ENCODE measurements at places on chromosomes 2 and 18. TPM values are rescaled to one million over a fixed set of nuclear protein-coding genes. Genes with fewer than 3 reads are reported as not detected.

DNA sequence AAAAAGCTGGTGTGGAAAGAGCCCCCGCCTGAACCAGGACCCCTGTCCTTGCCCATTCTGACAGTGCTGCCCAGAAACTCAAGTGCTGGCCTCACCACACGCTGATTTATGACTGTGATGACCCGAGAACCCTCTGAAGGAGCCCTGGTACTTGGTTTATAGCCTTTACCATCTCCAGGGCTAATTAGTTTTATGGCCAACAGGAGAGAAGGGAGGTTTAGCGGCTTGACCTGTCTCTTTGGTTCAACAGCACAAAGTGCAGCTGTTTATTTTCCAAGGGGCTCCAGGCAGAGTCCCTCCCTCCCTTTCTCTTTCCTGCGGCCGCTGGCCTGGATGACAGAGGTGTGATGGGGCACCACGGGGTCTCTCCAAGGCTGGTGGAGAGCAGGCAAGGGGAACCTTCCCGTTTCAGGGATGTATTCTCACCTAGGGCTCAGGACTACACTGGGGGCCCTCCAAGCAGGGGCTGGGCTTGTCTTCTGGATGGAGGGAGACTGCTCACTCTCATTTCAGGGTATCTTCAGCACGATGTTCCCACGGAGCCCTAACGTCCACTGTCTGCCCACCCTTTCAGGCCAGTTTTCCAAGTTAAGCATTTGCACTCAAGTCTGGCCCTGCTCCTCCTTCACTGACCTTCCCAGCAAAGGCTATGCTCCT is 174.2 kb upstream of the GLI2 start:
- peaks cover 36% of the 10 kb centered on the region for H3K4me1 ChIP-seq
- DNase-seq, result no peak
- H3K36me3 ChIP-seq, result no peaks in the 10 kb centered on the region
- no peaks in the 10 kb centered on the region for H3K27me3 ChIP-seq

DNA sequence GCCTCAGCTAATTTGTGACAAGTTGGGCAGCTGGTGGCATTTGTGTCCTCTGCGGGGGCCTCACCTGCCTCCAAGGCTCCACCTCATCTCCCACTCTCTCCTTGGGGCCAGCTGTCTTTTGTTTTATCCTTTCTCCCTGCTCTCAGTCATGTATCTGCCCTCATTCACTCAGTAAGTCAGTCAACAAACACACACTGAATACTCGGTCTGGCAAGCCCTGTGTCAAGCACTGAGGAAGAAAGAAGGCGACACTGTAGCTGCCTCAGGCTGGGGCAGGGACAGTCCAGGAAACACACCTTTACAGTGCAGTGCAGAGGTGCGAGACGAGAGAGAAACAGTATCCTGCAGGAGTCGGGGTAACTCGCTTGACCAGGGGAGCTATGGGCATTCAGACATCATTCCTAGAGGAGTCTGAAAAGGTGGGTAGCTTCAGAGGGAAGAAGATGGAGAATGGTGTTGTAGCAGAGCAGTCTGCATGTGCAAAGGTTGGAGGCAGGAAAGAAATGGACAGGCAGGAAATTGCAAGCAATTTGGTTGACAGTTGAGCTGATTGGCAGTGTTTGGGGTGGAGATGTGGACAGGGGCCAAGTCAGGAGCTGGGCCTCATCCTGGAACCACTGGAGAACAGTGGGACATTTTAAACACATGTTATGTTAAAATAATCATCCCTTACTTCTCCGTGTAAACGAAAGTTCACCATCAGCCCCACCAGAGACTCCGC is 34.9 kb downstream of the SCTR start:
- DNase-seq, result no peak
- H3K27ac ChIP-seq, result no peak overlapping the region
- H3K27me3 ChIP-seq, result peaks cover 18% of the 10 kb centered on the region
- no peak overlapping the region for H3K4me3 ChIP-seq
- H3K36me3 ChIP-seq, result no peaks in the 10 kb centered on the region

- H3K4me1 ChIP-seq, result no peaks in the 10 kb centered on the region
- no peak overlapping the region for H3K4me3 ChIP-seq
- H3K27ac ChIP-seq, result no peak overlapping the region
- H3K36me3 ChIP-seq, result no peaks in the 10 kb centered on the region
- H3K27me3 ChIP-seq, result no peaks in the 10 kb centered on the region
These were observed 185.0 kb upstream of the PID1 start for GRCh38 chr2:229456091-229456490.

GRCh38 chr2:241140445-241140840 is 8.8 kb downstream of the PASK start:
- H3K36me3 ChIP-seq, result peaks cover 3% of the 10 kb centered on the region
- no peaks in the 10 kb centered on the region for H3K27me3 ChIP-seq
- no peak for DNase-seq
- no peak overlapping the region for H3K4me3 ChIP-seq

- no peak overlapping the region for H3K4me3 ChIP-seq
- no peak for DNase-seq
- no peaks in the 10 kb centered on the region for H3K36me3 ChIP-seq
- H3K27me3 ChIP-seq, result no peaks in the 10 kb centered on the region
- H3K4me1 ChIP-seq, result no peaks in the 10 kb centered on the region
These were observed 179.2 kb downstream of the TTC32 start for GRCh38 chr2:19722531-19722971.

DNA sequence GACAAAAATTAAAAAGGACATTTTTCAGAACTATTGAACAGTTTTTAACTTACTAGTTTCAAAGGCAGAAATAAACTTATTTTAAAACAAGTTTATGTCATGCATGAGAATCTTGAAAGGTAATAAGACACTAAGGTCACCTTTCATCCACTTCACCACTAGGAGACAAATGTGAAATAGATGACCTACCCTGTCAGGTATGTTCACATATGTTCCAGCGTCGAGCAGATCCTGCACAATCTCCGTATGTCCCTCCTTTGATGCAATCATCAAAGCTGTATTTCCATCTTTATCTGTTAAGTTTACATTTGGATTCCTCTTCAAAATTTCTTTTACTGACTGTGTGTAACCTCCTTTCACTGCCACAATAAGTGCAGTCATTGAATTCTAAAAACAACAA is 34.7 kb downstream of the KIDINS220 start:
- 0 out of 2 replicates have a peak, but pooled peaks cover 2% of the 10 kb centered on the region for H3K4me1 ChIP-seq
- no peak for DNase-seq
- no peak overlapping the region for H3K27ac ChIP-seq

DNA sequence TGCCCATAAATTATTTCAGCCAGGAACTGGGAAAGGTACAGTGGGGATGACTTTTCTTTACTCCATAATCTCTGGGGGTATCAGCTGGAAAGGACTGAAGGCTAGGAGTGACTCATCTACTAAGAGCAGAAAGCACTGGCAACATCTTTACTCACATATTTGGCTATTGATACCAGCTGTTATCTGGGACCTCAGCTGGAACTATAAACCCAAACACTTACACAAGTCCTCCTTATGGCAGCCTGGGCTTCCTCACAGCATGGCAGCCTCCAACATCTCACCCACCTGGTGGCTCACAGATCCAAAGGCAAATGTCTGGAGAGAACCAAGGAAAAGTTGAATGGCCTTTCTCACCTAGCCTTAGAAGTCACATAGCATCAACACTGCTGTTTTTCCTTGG is 379.0 kb upstream of the RND3 start:
- H3K4me3 ChIP-seq, result no peak overlapping the region
- no peaks in the 10 kb centered on the region for H3K27me3 ChIP-seq
- no peak overlapping the region for H3K27ac ChIP-seq
- no peaks in the 10 kb centered on the region for H3K36me3 ChIP-seq
- peak; percentile 77 for DNase-seq
- no peaks in the 10 kb centered on the region for H3K4me1 ChIP-seq

DNA sequence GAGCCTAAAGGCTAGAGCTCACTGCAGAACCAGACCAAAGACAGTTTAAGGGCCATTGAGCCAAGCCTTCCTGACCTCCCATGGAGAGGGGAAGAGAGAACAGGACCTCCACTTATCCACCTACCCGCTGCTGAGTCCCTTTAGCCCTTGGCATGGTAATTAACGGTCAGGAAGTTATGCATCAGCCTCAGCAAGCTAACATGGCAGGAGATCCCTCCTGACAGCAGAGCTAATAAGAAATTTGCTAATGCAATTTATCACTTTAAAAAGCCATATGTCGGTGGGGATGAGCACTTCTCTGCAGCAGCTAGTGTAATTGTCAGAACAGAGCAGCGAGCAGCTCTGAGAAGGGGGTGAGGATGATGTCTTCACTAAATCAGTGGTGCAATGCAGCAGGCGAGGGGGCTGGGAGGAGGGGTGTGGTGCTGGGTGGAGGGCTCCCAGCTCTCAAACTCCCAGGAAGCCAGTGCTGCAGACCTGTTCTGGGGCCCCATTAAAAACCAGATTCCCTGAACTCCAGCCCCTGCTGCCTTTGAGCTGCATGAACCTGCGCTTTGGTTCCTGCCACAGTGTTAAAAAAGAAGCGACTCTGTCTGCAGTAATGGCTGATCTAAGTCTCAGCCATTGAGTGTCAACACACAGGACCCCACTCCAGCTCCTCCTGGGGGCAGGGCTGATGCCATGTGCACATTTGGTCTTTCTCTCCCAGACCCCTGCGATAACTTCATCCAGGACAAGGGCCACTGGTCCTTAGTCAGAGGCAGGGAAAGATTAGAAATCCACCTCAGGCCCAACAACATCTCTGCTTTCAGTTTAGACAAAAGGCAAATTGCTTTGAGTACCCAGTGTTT is 84.2 kb upstream of the STPG4 start:
- DNase-seq, result no peak
- H3K36me3 ChIP-seq, result no peaks in the 10 kb centered on the region
- H3K4me1 ChIP-seq, result peaks cover 13% of the 10 kb centered on the region
- H3K27me3 ChIP-seq, result peaks cover 3% of the 10 kb centered on the region
- no peak overlapping the region for H3K4me3 ChIP-seq
- H3K27ac ChIP-seq, result no peak overlapping the region

DNA sequence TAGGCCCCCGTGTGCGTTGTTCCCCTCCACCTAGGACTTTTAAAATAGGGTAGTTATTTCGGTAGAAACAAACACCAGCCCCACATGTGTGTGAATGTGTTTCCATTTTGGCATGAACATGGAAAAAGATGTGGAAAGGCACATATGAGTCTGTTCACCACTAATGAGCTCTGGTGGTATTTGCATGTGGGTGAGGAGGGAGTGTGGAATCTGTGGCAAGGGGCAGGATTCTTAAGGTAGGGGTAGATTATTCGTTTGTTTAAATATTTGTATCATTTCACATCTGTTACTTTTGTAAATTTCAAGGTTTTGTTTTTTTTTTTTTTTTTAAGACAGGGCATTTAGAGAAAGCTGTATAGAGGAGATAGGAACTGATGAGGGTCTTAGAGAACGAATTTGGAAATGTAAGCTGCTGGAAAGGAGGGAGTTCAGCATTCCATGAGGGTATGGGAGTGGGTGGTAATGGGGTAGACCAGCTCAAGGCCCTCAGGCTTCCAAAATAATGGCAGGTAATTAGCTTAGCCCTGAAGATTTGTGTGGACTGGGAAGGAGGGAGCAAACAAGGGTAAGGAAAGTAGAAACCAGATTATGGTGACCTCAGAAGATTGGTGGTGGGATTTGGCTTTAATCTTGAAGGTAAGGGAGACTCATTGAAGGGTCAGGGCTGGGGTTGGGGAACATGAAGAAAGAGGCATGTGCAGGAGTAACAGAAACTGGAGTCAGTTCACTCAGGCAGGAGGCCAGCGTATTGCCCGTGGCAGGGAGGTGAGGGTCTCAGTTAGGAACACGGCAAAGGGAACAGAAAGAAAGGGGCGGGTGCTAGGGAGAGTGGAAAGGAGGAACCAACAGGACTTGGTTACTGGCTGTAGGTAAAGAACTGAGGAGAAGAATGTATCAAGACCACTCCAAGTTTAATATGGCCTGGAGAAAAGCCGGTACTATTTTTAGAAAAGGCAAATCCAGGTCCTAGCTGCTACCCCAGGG is 123.6 kb downstream of the PLB1 start:
- no peaks in the 10 kb centered on the region for H3K27me3 ChIP-seq
- no peak overlapping the region for H3K27ac ChIP-seq
- H3K4me1 ChIP-seq, result peaks cover 13% of the 10 kb centered on the region
- H3K4me3 ChIP-seq, result no peak overlapping the region
- peak; percentile 30 for DNase-seq
- H3K36me3 ChIP-seq, result no peaks in the 10 kb centered on the region

DNA sequence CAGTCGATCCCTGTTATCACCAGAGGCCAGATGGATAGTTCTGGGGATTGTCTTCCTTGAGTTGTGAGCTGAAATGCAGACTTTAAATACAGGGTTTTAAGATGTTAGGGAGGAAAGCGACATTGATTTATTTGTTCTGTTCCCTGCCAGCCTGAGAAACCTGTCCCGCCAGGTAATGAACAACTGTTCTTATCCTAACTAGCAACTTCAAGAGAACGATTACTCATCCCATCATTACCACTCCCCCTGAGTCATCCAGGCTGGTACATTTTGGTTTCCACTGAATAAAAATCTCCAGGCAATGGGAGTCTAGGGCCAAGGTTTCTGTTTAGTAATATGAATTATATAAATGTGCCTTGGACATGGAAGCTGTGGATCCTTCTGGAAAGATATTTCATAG is 131.2 kb downstream of the LYPD6B start:
- no peak for DNase-seq
- H3K27ac ChIP-seq, result no peak overlapping the region
- no peak overlapping the region for H3K4me3 ChIP-seq
- H3K27me3 ChIP-seq, result no peaks in the 10 kb centered on the region

GRCh38 chr2:221981912-221982470 is 316.8 kb downstream of the PAX3 start:
- H3K4me3 ChIP-seq, result no peak overlapping the region
- no peak overlapping the region for H3K27ac ChIP-seq
- DNase-seq, result no peak
- H3K27me3 ChIP-seq, result 0 out of 2 replicates have a peak, but pooled peaks cover 2% of the 10 kb centered on the region

The RPRM gene
- total RNA-seq, result not detected

The HNMT gene
- total RNA-seq, result 14.2 TPM

The C2orf15 gene
- under 0.01 TPM for total RNA-seq

The CTAGE1 gene
- under 0.01 TPM for total RNA-seq

The RMC1 gene
- 14.2 TPM for total RNA-seq

The VWC2L gene
- total RNA-seq, result not detected

The NUP35 gene
- total RNA-seq, result 23.3 TPM

The IWS1 gene
- 50.0 TPM for total RNA-seq

All from IMR-90 (cell line).